ENCODE measurements at places on chromosomes 4 and X.

DNA sequence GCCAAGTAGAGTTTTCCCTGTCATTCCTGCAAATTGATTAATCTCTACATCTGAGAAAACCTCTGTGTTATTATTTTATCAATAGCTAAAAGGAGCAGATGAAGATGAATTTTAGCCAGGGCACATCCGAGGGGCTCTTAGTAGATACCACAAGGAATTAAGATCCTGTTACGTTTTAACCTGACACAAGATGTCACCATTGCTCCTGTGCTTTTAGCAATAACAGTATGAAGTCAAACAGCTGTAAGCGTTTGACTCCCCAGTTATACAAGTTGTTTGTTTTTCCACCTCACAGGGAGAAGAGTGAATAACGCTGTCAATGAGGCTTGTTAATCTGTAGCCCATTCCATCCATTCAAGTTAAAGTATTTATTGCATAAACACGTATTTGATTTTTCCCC, 76.0 kb upstream of the AP1S2 start:
- no peak overlapping the region for H3K4me3 ChIP-seq
- H3K27ac ChIP-seq, result no peak overlapping the region
- peaks cover 13% of the 10 kb centered on the region for H3K4me1 ChIP-seq
- peak; percentile 17 for DNase-seq
- peaks cover 11% of the 10 kb centered on the region for H3K27me3 ChIP-seq

- no peaks in the 10 kb centered on the region for H3K4me1 ChIP-seq
- no peaks in the 10 kb centered on the region for H3K27me3 ChIP-seq
- H3K36me3 ChIP-seq, result no peaks in the 10 kb centered on the region
These were observed 302.9 kb downstream of the ARHGAP10 start for GRCh38 chr4:148034813-148035212.

DNA sequence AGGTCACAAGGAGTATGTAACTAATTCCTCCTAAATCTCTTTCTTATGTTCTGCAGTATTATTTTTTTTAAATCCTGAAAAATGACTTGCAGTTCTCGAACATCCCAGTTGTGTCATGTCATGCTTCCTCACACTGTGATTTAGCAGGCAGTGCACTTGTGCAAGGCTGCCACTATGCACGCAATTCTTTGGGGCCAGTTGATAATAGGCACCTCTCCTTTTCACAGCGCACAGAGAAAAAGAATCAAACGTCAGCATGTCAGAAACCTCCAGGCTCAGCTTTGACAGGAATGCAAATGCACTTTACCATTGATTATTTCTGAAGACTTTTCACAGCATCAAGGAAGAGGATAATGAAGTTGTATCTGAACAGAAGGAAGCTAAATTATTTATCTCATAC, 62.9 kb downstream of the FGF13 start:
- H3K4me1 ChIP-seq, result no peaks in the 10 kb centered on the region
- no peak overlapping the region for H3K4me3 ChIP-seq
- DNase-seq, result no peak
- H3K27me3 ChIP-seq, result no peaks in the 10 kb centered on the region
- no peak overlapping the region for H3K27ac ChIP-seq

GRCh38 chrX:101040197-101040596, 11.7 kb downstream of the TRMT2B start:
- H3K36me3 ChIP-seq, result peaks cover 26% of the 10 kb centered on the region
- DNase-seq, result no peak
- no peaks in the 10 kb centered on the region for H3K4me1 ChIP-seq
- H3K27me3 ChIP-seq, result no peaks in the 10 kb centered on the region

- no peaks in the 10 kb centered on the region for H3K4me1 ChIP-seq
- DNase-seq, result no peak
- H3K36me3 ChIP-seq, result no peaks in the 10 kb centered on the region
- no peak overlapping the region for H3K4me3 ChIP-seq
These were observed 12.9 kb downstream of the DDX53 start for GRCh38 chrX:23012636-23013035.

- H3K27me3 ChIP-seq, result no peaks in the 10 kb centered on the region
- H3K4me3 ChIP-seq, result no peak overlapping the region
- DNase-seq, result no peak
- no peaks in the 10 kb centered on the region for H3K36me3 ChIP-seq
- peaks cover 3% of the 10 kb centered on the region for H3K4me1 ChIP-seq
These were observed 215.3 kb downstream of the MID1IP1 start for GRCh38 chrX:39016556-39016955.

DNA sequence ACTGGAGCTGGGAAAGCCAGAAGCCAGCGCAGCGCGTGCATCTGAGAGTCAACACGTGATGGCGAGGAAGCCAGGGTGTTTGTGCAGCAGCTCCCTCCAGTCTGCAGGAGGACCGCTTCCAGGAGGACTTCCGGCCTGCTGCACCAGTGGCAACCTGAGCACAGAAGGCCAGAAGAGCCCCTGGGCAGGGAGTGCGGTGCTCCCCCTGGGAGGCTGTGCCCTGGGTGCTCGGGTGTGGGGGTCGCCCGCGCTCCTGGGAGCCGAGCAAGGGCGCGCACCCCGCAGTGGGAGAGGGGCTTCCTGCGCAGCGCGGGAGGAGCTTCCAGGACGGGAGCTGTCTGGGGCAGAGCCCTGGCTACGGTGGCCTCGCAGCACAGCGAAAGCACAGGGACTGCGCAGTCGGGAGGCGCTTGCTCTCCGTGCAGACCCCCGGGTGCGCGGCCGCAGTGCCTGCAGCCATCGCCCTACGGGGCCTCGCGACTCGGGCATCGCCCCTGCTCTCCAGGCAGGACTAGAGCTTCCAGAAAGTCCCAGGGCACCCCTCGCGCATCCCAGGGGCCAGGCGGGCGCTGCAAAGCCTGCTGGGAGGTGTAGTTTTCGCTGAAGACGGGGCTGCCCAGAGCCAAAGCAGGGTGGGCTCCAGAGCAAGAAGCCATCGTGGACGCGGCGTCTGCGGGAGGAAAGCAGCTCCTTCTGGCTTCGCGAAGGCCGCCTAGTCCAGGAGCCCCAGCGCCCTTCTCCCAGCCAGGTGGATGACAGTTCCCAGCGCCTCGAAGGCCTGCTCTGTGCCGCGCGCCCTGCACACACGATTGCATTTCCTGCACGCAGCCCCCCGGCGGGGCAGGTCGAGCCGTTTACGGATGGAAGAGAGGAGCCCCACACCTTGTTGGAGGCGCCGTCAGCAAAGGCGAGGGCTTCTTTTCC, 24.1 kb upstream of the WFS1 start:
- H3K4me1 ChIP-seq, result peaks cover under 1% of the 10 kb centered on the region
- DNase-seq, result no peak
- peaks cover 9% of the 10 kb centered on the region for H3K27me3 ChIP-seq
- H3K27ac ChIP-seq, result no peak overlapping the region
